ENCODE measurements at places on chromosomes 16 and 17.
A peak's percentile ranks its signal among the peaks of the same experiment; 100 is the strongest.

DNA sequence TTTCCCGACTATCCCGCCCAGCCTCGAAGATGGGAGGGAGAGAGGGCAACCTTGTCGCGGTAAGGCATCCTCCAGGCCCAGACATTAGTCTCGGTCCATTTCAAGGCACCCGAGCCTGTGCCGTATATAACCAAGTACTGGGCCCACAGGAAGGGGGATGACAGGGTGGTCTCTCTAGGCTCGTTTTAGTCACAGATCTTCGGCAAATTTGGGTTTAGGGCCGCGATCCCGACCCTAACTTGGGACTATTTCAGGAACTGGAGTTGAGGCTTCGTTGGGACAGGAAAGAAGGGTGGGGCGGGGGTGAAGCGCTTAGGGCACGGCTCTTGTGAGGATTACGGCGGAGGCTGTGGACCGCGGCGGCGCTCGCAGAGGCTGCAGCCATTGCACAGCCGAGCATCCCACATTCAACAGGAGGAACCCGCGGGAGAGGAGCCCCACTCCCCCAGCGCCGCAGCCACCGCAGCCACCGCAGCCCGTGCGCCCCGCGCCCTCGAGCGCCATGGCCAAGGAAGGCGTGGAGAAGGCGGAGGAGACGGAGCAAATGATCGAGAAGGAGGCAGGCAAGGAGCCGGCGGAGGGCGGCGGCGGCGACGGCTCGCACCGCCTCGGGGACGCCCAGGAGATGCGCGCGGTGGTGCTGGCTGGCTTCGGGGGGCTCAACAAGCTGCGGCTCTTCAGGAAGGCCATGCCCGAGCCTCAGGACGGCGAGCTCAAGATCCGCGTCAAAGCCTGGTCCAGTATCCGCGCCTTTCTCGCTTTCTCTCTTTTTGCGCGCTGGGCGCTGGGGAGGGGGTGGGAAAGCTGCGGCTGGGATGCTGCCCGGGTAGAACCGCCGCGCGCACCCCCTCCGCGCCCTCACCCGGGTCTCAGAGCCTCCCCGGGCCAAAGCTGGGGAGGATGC, at the start of gene VAT1L:
Gene VAT1L (plus strand): TSS at position 384 of the 904 bp plus-strand sequence. CDS start 119 bp downstream, at position 503.
- DNase-seq, result peak; percentile 48

DNA sequence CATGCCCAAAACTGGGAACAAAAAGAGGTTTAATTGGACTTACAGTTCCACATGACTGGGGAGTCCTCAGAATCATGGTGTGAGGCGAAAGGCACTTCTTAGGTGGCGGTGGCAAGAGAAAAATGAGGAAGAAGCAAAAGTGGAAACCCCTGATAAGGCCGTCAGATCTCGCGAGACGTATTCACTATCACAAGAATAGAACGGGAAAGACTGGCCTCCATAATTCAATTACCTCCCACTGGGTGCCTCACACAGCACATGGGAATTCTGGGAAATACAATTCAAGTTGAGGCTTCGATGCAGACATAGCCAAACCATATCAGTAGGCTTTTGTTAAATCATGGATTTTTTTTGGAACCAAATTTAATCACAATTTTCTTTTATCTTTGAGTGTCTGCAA, 24.4 kb downstream of the RBL2 start:
- DNase-seq, result no peak

- no peak for DNase-seq
Observed at GRCh38 chr17:82086941-82087906, 10.8 kb downstream of the FASN start.

GRCh38 chr16:77961814-77962213, 60.5 kb upstream of the CLEC3A start:
- DNase-seq, result no peak

DNA sequence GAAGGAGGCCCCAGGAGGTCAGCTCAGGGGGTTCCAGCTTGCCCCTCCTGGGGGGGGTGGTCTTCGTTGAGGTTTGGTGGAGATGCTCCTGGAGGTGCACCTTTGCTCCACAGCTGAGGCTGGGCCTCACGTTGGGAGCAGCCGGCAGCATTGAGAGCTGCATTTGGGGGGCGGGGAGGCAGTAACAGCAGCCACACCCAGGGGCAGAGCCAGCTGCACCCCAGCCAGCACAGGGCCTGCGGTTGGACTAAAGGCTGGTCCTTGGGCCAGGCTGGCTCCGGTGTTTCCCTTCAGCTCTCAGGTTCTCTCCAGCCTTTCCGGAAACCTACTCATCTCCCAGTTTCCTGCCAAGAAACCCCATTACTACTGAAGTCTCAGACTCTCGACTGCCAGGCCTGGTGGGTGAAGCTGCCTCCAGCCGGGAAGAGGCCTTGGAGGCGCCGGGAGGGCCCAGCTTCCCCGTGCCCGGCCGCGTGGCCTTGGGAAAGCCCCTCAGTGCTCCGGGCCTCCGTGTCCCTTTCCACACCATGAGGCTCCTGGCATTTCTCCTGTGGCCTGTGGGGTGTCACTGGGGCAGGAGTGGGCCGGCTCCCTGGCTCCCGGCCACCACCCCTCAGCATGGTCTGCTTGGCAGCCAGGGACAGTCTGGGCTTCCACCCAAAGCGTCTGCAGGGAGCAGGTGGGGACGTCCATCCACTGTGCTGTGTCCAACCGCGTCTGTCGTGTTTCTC, 14.0 kb upstream of the BAIAP2 start:
- peak; percentile 87 for DNase-seq

GRCh38 chr16:60640038-60640437, 1396.2 kb downstream of the CDH8 start:
- DNase-seq, result no peak

DNA sequence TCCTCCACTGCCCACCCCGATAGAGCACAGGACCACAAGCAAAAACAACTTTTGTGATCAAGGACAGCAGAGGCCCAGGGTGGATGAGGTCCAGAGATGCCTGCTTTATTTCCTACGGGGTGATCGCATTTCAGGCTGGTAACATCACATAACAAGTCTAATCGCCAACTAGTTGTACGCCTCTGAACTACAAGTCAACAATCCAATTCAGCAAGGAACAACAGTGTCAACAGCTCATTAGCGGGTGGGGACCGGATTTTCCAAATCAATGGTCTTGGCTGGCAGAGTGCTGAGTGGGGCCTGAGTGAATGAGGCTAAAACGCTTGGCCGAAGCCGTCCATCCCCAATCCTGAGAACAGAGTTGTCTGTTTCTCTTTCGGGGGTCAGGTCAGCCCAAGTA, 17.1 kb downstream of the MRM3 start:
- DNase-seq, result no peak
